ENCODE measurements at places on chromosomes 12 and 14.

DNA sequence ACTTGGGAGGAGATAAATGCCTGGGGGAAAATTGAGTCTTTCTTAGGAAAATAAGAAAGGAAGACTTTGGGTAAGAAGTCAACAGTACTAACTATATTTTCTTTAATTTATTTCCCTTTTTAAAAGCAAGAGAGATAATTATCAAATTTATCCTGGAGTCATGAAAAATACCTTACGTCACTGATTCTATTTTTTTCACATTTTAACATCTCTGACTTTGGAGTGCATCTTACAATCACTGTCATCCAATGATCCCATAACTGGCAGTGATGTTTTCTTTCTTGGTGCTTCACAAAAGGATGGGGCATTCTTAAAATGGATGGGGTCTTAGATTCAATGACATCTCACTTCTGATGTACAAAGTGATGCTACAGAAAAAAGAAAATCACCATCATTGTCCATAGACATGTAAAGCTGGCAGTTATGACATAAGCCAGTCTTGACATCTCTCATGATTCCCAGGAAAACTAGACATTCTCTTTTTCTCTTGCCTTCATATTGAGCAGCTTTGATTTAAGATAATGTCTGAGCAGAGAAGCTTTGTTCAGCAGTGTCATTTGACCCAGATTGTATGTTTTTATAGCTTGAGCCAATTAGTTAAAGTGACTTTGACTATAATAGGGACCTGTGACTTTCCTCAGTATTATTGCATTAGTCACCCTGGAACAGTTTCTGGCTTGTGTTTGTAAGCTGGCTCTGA, 236.2 kb downstream of the EGLN3 start:
- no peak for DNase-seq

- DNase-seq, result no peak
Observed at GRCh38 chr12:2163177-2163941, 110.6 kb downstream of the CACNA1C start.

GRCh38 chr12:100901266-100901665, 106.7 kb downstream of the ANO4 start:
- DNase-seq, result no peak

DNA sequence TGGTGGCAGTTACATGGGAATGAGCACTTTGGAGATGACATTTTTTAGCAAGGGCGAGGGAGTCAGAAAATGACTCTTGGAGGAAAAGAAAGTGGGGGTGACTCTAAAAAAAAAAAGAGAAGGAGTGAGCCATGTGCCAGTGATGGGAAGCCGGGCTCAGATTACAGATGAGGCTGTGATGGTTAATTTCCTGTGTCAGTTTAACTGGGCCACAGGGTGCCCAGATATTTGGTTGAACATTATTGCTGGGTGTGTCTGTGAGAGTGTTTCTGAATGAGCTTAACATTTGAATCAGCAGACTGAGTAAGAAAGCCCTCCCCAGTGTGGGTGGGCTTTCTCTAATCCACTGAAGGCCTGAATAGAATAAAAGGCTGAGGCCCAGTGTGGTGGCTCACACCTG, 26.8 kb upstream of the CCDC60 start:
- no peak for DNase-seq

DNA sequence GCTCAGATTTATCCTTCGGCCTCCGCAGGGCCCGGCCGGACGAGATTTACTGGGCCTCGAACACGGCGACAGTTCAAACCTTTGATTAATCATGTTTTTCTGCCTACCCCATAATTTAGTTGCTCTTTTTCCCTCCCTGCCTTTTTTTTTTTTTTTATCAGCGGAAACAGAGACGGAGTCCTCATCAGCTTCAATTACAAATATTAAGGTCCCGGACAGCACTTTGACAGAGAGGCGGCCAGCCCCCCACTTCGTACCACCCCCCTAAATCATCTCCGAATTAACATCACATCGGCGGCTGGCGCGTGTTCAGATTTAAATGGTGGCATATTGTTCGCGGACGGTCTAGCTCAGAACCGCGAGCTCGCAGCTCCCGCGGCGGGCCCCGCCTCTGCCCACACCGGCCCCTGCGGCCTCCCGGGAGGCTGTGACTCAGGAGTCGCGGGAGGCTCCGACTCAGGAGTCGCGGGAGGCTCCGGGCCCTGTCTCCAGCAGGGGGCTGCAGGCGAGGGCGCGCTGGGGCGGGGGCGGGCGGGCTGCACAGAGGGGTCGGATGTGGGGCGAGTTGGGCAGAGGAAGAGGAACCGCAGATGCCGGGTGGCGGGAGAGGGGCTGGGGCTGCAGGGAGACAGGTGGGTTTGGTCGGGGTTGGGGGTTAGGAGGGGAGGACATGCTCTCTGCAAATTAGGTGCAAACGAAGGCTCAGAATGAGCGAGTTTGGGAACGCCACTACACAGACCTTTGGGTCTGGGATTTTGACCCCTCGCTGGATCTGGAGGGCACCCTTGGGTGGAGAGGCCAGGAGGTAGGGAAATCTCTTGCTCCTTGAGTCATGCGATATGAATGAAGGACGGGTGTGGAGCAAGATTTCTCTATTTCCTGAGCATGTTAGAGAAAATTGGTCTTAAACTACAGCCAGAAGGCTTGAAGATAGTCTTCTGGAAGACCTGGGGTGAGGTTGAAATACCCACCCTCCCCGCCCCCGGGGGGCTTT, 19.6 kb upstream of the ATP5MC2 start:
- peak; percentile 18 for DNase-seq

DNA sequence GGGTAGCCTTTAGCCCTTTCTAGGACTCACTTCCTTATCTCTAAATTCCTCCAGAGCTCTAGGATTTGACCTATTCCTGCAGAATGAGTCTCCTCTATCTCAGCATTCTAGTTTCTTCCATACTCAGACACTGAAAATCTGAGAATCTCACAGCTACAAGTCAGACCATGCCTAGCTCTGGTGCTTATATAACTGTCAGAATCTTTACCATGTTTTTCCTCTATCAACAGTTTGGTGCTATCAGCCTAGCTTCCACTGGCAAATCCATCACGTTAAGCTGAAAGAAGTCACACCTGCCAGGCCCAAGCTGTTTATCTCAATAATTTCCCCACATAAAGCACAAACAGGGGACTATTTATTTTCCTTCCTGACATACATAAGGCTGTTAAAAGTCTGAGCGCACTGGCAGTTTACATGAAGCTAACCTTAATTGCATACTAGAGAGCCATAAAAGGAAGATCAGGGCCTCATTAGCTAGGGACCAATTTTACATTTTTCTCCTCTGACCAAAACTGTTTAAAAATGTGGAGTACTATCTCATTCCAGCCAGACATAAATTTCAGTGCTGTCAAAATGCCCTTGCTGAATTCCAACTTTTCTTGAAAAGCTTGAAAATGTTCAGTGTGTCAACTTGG, 270.5 kb downstream of the C12orf75 start:
- DNase-seq, result no peak

DNA sequence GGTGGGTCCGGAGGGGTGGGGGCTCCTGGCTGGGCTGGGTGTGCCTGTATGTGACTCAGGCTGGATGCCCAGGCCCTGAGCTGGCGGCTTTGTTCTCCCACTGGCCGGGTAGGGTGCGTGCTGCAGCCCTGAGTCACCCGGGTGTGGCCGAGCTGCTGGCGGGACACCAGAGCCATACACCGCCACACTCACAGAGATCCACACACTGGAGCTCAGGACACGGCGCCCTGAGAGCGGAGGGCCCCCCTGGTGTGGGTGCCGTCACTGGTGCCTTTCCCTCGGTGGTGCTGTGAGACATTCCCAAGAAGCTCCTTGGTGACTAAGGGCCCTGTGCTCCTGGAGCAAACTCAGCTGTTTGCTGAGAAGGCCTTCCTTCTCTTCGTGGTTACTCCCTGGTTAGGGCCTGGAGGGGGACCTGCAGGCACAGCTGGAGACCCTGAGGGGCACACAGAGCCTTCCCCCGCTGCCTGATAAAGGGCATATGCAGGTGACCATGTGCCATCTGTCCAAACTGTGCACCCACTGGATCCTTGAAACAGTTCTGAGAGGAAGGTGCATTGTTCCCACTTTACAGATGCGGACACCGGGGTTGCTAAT, 44.3 kb downstream of the KRT80 start:
- DNase-seq, result no peak

- DNase-seq, result no peak
Observed at GRCh38 chr12:89082370-89082753, 269.9 kb downstream of the DUSP6 start.

DNA sequence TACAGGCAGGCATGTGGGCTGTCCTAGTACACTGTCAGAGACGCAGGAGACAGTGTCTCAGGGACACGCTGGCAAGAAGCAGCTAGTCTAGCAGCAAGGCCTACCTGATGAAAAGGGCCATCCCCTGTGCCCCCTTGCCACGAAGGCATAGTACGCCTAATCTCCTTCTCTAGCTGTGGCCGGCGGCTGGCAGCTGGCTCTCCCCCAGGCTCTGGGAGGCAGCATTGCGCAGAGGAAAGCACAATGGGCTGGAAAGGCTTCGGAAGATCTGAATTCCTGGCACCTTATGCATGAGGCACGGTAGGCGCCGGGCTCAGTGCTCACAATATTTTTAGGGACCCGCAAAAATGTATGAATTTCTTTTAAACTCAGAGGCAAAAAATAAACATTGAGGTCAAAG, 16.0 kb upstream of the PLEKHH1 start:
- no peak for DNase-seq

- DNase-seq, result no peak
Observed at GRCh38 chr12:58919231-58920101, 838 bp downstream of the LRIG3 start.

DNA sequence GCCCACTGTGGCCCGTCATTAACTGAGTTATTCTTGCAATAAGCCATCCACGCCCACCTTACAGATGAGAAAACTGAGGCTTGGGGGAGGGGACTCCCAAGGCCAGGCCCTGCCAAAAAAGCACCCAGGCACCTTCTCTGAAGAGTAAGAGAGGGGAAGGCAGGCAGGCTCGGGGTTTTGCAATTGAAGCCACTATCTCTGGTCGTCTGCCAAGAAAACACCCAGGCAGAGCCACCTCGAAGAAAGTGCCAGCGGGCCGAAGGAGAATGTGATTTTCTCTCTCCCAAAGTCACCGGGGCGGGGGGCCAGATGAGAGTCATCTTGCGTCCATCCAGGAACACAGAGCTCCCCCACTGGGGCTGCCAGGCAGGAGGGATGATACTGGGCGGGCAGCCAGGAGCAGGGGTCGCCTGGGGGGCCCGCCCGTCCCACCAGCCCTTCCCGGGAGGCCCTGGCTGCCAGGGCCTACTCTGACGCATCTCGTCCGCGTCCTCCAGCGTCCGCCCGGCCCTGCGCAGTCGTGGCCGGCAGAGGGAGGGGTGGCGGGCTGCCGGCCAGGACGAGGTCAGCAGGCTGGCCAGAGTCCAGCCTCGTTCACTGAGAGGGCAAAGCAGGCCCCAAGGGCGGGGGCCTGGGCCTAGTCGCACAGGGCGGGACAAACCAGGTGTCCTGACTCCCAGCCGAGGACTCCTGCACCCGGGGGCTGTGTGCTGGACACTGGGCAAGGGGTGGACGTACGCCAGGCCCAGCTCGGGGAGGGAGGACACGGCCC, 74.3 kb downstream of the RFLNA start:
- DNase-seq, result no peak

DNA sequence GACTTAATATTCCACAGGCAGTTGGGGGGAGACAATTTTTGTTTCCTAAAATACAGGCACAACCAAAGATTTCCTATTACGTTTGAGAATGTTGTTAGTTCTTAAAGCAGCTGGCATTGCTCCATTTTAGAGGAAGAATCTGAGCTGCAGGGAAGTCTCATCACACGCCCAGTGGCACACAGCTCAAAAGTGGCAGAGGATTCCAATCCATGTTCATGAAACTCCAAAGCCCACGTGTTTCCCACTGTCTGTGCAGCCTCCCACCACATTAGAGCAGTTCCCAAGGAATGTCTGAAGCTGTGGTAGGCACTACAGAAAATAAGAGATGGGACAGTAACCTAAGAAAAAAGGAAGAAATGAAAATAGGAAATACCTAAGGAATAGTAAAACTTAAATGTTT, 6.1 kb upstream of the IL26 start:
- DNase-seq, result no peak

DNA sequence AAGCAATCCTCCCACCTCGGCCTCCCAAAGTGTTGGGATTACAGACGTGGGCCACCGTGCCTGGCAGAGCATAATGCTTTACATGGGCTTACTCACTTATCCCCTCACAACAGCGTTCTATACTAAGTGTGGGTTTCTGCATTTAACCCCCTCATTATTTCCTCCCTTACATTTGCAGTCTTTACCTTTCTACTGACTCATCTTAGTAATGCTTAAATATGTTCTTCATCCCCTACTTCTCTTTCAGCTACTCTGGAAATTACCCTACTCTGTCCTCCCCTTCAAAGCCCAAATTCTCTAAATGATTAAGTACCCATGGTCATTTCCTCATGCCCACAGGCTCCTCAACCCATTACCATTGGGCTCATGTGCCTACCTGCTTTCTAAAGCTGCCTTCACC, 40.7 kb downstream of the NKX2-1 start:
- no peak for DNase-seq

GRCh38 chr12:93484315-93484981, 17.1 kb downstream of the MRPL42 start:
- DNase-seq, result no peak

- no peak for DNase-seq
Observed at GRCh38 chr12:4432878-4433744, 12.5 kb downstream of the FGF6 start.

DNA sequence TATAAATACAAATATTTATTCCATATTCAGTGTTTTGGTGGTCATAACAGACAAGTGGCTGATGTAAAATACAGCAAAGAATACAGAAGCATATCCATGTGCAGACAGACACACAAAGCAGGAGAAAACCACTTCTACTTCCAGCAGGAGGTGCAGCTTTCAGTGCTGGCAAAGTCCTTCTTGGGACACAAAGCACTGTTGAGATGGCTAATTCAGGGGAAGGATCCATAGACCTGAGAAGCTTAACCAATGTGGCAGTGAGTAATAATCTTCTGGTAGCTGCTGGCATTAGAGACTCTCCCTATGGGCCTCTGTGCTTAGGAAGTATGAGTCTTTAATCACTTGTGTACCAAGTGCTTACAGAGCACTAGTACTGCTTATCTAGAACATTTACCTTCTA, 26.8 kb downstream of the AMN1 start:
- no peak for DNase-seq

GRCh38 chr14:71021347-71022011, 114.2 kb downstream of the PCNX1 start:
- no peak for DNase-seq

DNA sequence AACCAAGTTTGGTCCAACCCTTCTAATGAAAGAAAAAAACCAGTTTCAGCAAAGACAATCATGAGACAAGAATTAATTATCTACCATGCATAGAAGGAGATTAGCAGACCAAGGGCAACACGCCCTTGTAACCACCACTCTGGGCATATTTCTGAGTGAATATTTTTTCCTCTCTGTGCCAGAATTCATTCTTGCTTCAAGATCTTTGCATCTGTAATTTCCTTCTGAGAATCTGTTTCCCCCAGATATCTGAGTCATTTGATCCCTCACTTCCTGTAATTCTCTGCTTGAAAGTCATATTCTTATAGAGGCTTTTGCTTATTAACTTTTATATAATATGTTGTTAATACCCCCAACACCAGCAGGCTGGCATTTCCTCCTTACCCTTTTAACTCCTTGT, 243.7 kb downstream of the SLC16A7 start:
- no peak for DNase-seq

GRCh38 chr12:54460317-54460923, 13.0 kb downstream of the GTSF1 start:
- no peak for DNase-seq

GRCh38 chr12:70487440-70487839, 121.3 kb downstream of the KCNMB4 start:
- DNase-seq, result no peak
